Stimulated activated CD8-positive, alpha-beta memory T cell treated with anti-CD3 and anti-CD28 coated beads, Interleukin-4, amount 100 ng/mL, for 48 hours (primary cell): ENCODE measurements at places on chromosomes 7 and 10.

GRCh38 chr7:123974326-123974908 lies 49.4 kb downstream of the SPAM1 start:
- DNase-seq, result no peak

- DNase-seq, result no peak
Measured at GRCh38 chr10:43868952-43869351, 220.3 kb upstream of the ZNF32 start.

DNA sequence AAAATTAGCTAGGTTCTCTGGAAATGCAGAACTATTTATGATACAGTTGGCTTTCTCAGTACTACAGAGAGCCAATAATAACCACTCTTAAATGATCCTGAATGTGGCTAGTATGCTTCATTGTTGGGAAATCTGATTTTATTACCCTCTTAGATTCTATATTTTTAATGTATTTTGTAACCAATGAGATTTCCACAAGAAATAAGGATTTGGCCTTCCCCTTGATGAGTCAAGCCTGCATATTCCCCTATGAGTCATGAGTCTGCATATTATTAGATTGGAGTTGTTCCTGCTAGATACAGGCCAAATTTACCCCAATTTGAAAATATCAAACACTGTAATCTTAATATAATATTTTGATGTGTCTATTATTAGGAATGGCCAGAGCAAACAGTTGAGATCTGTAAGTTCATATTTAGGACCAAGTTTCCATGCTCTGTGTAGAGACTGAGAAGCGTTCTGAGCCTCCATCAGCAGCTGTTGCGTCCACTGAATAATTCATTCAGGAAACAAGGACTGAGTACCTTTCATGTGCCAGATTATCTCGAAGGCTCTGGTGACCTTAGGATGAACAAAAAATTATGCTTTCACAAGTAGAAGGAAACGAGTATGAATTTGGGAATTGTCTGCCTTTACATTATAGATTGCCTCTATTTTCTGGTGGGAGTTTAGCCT lies 793.4 kb downstream of the NRG3 start:
- DNase-seq, result no peak

DNA sequence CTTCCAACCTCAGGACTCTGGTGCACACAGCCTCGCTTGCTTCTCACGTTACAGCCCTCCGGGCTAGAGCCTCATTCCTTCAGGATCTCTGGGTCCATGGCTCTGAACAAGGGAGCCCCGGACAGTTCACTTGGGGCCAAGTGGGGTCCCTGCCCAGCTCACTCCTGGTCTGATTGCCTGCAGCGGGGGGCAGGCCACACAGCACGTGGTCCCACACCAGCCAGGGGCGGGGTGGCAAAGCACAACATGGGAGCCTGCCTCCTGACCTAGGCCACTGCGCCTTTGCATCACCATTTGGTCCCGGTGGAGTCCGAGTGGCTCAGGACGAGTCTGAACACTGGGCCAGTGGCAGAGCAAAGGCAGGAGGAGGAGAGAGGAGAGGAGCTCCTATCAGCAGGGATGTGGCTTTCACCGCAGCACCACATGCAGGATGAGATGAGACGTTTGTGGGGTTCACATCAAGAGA lies 13.4 kb upstream of the CRYGN start:
- peak; percentile 18 for DNase-seq

DNA sequence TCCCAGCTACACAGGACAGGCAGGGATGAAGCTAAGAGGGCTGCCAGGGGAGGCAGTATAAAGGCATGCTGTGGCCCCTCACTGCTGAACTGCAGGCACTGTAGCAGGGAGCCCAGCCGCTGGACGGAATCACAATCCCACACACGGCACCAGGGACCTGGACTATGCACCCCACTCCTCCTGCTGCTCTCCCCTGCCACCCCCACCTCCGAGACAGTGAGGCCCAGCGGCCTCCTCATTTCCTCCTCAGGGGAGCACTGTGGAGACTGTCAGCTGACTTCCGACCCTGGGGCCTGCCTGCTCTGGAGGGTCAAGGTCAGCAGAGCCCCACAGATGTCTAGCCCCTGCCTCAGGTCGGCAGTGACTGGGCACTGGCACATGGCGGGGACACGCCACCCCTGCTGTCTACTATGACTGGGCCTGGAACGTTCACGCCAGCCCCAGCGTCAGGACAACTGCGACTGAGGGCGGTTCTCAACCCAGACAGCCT lies 92.7 kb downstream of the FAM53B start:
- DNase-seq, result no peak

- no peak for DNase-seq
Measured at GRCh38 chr7:26880852-26881251, 16.5 kb upstream of the SKAP2 start.

DNA sequence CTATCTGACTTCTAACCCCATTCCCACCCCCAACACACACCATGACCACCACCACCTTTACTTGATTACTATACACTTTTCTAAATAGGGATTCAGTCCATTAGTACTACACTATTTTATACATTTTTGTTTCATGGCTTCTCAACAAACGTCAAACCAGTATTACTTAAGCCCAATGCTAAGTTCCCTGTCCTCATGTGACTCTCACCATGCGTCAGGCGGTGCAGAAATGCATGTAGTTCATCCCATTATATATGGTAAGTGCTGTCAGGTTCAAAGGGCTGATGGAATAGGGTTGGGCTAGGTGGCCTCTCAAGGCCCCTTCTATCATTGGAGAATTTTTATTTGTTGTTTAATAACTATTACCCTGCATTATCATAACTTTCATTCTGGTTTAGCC lies 19.5 kb upstream of the VPS41 start:
- DNase-seq, result no peak

DNA sequence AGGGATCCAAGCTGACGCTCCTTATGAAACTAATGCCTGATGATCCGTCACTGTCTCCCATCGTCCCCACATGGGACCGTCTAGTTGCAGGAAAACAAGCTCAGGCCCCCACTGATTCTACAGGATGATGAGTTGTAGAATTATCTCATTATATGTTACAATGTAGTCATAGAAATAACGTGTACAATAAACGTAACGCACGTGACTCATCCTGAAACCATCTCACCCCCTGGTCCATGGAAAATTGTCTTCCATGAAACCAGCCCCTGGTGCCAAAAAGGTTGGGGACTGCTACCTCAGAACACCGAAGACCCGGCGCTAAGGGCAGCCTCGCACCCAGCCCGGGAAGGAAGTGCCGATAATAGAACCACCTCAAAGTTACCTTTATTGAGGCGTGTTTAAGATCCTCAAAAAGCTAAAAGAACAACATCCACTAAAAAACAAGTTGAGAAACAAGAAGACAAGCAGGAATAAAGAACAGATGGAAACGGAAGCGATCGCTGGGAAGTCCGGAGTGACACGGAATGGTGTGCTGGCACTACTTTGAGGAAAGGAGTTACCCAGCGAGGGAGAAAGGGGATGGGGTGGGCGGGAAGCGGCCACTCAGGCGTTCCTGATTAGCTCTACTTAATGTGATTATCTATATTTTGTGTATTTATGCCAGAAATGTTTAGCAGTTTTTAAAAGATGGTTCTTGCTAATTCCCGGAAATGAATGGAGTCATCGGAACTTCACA lies 50.1 kb upstream of the PRKAR1B start:
- no peak for DNase-seq

- no peak for DNase-seq
Measured at GRCh38 chr7:33940503-33940902, 35.2 kb downstream of the BMPER start.

DNA sequence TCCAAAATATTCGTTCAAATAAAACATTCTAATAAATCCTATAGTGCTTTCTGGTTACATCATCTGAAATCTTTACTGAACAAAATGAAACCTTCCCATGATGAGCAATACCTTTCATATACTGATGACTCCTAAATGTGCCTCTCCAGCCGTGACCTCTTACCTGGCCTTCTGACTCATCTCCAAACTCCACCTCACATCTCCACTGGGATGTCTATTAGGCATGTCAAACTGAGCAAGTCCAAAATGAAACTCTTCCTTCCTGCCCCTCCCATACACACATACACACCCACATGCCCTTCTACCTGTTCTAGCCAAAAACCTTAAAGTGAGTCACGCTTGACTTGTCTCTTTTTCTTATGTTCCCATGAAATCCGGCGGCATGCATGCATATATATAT lies 22.9 kb downstream of the GSAP start:
- peak; percentile 53 for DNase-seq

- no peak for DNase-seq
Measured at GRCh38 chr10:72106154-72106849, 18.0 kb upstream of the SPOCK2 start.

DNA sequence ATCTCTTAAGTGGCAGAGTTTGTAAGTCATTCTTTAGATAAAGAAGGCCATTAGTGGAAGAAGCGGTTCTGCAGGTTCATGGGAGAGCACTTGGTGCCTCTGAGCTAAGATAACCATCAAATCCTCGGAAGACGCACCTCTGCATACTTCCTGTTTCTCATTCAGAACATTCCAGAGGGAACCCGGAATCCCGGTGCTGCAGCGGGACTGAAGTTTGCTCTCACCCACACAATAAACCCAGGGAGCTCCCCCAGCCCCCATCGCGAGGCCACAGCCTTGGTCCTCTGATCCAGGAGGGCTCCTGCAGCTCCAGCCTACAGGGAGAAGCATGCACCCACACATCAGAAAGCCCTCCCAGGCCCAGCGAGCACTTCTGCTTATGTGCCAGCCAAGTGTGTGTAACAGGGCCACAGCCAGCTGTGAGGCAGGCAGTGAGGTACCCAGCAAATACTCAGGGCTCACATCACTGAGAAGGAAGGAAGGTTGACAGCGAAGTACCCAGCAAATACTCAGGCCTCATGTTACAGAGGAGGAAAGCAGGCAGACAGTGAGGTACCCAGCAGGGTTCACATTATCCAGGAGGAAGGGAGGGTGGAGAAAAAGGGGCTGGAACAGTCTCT lies 142.4 kb downstream of the DIP2C start:
- DNase-seq, result no peak
